DMS153 (cell line): ENCODE measurements at places on chromosomes 11 and 22.
A peak's percentile ranks its signal among the peaks of the same experiment; 100 is the strongest.

GRCh38 chr11:35285471-35285870, 133.9 kb downstream of the SLC1A2 start:
- DNase-seq: no peak

DNA sequence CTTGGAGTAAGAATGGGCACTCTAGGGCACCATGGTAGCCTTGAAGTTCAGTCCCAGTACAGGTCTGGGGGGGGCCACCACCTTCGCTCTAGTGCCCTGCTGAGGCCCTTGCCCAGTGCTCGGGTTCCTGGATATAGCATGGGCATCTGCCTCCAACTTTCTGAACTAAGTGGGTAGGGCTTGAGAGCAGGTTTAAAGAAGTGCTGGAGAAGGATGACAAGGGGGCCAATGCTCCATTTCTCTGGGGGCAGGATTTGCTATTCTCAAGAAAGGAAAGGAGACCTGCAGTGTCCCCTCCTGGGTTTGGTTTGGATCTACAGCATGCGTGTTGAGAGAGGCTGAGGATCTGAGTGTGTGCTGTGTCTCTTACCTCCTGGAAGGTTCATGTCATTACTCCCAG, 82.2 kb upstream of the SUSD2 start:
- DNase-seq: no peak

DNA sequence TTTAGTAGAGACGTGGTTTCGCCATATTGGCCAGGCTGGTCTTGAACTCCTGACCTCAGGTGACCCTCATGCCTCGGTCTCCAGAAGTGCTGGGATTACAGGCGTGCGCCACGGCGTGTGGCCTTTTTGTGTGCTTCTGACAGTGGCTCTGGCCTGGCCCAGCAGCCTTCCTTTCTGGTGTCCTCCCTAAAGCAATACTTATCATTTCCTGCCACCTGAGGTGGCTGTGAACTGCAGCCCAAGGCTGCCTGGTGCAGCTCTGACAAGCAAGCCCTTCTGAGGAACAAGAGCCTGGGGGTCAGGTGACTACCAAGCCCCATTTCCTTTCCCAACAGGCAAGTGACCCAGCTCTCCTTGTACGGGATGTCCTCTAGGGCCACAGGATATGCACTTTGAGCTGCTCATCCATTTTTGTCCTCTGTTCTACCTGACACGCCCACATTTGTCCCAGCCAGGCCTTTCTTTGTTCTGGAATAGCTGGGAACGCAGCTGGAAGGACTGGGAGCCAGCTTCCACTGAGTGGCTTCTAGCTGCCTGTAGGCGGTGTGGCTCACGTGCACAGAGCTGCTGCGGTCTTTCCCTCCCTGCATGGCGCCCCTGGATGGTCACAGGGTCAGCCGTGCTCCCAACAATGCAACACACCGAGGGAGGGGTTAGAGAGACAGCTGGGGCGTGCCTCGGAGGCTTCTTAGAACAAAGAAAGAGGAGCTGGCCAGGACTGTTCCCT, 12.3 kb upstream of the BID start:
- DNase-seq: peak; percentile 60

DNA sequence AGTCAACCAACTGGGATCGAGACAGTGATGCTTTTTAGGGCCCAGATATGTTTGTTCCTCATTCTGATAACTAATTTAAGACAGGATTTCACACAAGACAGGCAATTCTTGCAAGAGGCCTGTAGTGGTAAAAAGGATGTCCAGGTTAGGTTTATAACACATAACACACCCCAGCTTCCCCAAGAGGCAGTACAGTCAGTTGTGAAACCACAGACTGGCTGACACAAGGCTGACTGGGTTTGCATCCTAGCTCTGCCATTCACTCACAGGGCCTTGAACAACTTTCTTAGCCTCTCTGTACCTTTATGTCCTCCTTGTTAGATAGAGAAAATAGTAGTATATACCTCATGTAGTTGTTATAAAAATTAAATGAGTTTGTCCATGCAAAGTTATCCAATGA, 55.0 kb upstream of the PTH start:
- no peak for DNase-seq

- DNase-seq: no peak
These were observed 32.2 kb upstream of the MYO18B start for GRCh38 chr22:25709758-25710157.

GRCh38 chr11:45518141-45518832, 147.1 kb downstream of the CHST1 start:
- no peak for DNase-seq

DNA sequence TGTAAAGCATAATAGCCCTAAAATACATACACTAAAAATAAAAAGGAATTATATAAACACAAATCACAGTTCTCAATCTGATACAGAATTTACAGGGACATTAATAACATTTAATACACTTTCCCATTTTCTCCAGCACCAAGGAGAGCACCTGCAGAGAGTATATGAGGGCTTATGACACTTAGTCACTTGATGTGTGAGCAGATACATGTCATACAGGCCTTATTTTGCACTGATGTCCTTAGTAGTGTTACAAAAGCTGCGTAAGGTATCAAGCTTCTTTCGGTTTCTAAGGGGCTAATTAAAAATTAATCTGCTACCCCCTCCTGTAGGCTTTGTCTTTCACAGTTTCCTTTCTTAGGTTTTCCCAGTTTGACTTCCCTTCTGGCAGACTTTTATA, 61.3 kb downstream of the TRIM44 start:
- no peak for DNase-seq

DNA sequence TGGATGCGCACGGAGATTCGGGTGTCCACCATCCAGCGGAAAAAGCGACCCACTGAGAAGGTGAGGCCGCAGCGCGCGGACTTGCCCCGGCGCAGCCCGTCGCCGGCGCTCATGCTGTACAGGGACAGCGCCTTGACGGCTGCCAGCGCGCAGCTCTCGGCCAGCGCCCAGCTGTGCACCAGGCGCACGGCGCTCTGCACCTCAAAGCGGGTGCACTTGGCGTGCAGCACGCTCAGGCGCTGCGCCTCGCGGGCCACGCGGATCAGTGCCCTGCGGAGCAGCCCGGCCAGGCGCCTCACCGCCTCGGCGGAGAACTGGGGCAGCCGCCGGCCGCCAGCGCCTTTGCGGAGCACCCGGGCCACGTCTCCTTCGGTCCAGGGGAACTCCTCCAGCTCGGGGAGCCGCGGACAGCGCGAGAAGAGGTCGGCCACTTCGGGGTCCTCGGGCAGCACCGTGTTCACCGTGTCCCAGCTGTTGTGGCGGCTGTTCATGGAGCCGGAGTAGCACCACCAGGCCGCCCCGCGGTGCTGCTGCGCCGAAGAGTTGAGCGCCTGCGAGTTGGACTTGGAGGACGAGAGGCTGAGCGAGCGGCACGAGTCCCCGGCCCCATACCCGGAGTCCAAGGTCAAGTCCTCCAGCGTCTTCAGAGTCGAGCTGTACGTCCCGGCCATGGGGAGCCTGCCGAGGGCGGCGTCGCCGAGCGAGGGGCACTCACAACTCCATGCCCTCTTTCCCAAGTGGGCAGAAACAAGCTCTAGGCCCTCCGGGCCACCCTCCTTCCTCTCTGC, 703 bp downstream of the ABTB2 start:
- no peak for DNase-seq

GRCh38 chr11:14622223-14622954, 21.2 kb upstream of the PDE3B start:
- DNase-seq: no peak

DNA sequence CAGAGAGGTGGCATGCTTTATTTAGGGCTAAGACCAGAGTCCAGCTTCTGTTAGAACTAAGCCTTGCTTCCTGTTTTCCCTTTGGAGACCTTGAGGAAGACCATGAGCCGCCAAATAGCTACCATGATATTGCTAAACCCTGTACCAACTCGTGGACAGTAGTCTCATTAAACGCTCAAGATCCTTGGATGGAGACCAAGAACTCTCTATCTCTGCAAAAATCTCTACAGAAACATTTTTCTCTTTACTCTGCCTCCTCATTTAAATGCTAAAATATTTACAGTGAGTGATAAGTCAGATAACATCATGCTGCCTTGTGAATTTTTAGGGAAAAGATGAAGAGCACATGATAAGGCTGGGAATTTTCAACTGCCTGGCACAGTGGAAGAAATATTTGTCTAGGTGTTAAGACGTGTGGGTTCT, 197.8 kb downstream of the MAML2 start:
- DNase-seq: no peak

DNA sequence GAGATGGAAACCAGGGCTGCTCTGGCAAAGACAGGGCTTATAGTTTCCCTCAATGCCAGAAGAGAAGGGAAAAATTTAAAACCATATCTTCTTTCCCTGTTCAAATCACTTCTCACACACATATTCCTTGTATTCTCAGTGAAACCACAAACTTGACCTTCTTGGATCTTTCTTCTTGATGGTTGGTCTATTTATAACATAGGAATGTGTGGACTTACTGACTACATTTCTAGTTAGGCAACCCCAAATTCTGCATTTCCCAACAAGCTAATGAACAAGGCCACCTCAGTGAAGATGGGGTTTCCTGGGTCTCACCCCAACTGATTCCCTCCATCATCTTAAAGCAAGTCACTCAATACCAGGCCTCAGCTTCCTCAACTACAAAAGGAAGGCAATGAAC, 3.8 kb upstream of the QSER1 start:
- DNase-seq: no peak

GRCh38 chr11:87429996-87430395, 392.3 kb downstream of the TMEM135 start:
- DNase-seq: no peak

DNA sequence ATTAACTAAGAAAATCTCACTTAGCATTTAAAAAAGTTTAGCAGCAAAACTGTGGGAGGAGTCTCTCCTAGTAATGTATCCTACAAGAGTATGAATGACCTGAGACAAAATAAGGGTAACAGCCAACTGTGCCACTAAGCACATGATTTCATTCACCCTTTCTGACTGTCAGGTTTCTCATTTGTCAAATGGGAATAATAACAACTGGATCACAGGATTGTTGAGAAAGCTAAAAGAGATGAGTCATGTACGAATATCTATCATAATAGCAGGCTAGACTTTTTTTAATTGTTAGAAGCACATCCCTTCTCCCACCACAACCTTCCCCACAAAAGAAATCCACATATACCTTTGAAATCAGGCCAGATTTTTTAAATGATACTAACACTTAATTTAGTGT, 39.5 kb downstream of the MTMR2 start:
- no peak for DNase-seq

DNA sequence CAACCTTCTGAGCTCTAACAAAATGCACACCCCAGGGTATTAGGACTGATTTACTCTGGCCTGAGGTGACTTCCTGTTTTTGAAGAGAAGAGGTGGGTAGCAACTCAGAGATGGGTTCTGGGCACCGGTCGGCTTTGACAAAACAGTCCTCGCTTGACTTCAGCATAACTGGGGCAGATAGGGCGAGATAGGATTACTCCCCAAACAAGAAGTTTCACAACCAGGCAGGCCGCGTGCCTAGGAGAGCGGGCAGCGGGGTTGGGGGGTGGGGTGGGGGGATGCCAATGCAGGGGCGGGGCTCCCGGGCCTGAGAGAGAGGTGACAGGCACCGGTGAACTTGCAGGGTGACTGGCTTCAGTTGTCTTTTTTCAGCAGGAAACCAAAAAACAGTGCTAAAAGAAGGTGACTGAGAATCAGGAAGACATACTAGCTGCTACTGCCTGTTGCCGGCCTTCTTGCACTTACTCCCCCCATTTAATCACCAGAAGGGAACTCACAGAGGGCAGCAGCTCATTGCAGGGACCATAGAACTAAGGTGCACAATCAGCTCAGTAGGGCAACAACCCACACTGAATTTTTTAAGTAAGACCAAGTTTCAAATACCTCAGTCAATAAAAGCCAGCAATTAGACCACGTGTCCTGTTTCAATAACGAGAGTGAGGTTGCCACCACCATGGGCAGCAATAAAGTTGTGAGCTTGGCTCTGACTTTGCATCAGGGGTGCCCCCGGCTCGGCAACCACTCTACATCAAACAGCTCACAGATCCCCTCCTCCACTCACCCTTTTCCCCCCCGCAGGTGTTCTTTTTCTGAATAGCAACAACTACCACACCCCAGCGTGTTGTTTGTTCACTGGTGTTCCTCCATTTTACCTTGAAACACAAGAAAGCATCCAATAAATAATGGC, 37.2 kb upstream of the ETS1 start:
- DNase-seq: no peak

- no peak for DNase-seq
These were observed 13.2 kb downstream of the KCNQ1OT1 start for GRCh38 chr11:2686360-2687222.

DNA sequence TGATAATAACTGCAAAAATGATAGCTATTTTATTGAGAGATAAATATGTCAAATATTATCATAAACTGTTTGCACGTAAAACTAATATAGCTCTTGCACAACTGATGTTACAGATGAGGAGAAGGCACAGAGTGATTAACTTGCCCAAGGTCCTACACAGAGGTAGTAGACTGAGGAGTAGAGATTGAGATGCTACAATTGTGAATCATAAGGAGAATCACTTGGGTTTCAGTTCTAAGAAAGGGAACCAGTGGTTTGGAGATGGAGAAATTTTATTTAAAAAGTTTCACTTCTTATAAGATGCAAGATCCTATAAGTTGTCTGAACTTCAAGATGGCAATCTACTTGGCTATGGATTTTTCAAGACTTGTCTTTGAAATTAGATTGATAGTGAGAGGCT, 224.8 kb upstream of the RAG2 start:
- no peak for DNase-seq

DNA sequence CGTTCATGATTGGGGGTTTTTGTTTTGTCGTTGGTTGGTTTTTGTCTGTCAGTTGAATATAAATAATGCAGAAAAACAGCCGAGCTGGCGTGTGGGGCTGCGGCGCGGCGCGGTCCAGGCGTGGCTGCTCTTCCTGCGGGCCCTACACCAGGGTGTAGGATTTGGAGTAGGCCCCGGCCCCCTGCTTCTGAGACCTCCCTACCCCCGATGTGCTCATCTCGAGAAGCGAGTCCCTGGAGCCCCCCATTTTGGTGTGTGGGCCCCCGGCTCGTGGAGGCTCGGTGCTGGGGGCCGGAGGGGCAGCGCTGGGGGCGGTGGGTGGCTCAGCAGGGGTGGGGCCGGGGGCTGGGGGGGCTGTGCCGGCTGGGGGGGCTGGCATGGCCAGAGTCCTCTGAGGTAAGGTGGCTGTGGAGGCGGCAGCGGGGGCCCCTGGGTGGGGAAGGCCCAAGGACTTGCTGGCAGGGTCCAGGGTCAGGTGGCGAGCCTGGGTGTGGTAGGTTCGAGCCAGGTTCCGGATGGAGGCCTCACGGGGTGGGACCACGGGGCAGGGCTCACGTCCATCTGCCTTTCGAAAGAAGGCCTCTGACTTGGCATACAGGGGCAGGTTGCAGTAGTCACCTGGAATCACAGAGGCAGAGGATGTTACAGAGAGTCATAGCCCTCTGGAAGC, 100.7 kb downstream of the CEP164 start:
- DNase-seq: no peak

DNA sequence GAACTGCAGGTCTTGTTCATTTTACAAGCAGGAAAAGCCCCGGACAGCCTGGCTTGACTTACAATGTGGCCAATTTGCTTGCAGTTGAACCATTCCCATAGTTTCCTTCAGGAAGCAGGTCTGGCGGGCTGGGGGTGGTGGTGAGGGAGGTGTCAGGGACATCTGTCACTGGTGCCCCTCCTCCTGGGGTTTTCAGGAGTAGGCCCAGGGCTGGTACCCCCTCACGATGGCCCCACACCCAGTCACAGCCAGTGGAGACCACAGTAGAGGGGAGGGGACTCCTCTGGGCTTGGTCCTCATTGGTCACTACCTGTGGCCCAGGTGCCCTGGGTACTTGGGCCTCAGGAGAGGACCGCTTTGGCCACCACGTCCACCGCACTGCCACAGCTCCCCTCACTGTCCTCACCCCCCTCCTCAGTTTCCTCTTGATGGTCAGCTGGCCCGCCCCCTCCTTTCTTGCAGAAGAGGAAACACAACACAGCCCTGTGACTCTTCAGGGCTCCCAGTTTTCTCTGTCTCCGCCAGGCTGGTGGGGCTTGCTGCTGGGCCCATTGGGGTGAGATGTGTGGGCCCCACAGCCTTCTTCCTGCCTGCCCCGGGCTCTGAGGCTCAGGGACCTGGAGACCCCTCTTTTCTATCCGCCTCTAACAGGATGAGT, 39.8 kb upstream of the SHISAL1 start:
- no peak for DNase-seq
